ENCODE measurements at places on chromosomes 1 and 21.

GRCh38 chr1:47233186-47233585 is 1.2 kb upstream of the TAL1 start:
- DNase-seq, result no peak

GRCh38 chr1:213250041-213250440 is 199.0 kb downstream of the RPS6KC1 start:
- DNase-seq, result no peak

GRCh38 chr1:11333631-11334030 is 60.6 kb downstream of the UBIAD1 start:
- no peak for DNase-seq

DNA sequence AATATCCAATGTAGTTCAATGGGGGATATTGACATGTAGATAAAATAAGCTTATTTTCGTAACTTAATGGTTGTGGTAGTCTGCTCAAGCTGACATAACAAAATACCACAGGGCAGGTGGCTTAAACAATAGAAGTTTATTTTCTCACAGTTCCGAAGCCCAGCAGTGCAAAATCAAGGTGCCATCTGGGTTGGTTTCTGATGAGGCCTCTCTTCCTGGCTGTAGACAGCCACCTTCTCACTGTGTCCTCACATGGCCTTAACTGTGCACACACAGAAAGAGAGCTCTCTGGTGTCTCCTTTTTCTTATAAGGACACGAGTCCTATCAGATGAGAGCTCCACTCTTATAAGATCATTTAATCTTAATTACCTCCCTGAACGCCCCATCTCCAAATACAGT is 64.8 kb upstream of the IPO9 start:
- DNase-seq, result no peak

DNA sequence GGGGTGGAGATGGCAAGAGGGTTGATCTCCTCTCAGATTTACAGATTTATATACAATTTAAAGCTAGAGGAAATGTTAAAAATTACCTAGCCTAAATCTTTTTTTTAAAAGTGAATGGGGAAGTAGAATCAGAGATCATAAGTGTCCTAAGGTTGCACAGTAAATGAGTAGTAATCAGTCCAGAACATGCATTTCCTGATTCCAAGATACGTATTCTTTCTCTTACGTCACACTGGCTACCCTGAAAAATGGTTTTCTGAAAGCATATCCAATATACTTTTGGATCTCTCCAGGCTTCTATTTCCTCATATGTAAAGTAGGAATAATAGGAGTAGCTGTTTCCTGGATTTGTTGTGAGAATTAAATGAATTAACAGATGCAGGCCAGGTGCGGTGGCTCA is 11.7 kb downstream of the GADD45A start:
- no peak for DNase-seq

Data from NCI-H1930 (cell line).